NCI-H1694 (cell line): ENCODE measurements at places on chromosomes 7 and 10.

DNA sequence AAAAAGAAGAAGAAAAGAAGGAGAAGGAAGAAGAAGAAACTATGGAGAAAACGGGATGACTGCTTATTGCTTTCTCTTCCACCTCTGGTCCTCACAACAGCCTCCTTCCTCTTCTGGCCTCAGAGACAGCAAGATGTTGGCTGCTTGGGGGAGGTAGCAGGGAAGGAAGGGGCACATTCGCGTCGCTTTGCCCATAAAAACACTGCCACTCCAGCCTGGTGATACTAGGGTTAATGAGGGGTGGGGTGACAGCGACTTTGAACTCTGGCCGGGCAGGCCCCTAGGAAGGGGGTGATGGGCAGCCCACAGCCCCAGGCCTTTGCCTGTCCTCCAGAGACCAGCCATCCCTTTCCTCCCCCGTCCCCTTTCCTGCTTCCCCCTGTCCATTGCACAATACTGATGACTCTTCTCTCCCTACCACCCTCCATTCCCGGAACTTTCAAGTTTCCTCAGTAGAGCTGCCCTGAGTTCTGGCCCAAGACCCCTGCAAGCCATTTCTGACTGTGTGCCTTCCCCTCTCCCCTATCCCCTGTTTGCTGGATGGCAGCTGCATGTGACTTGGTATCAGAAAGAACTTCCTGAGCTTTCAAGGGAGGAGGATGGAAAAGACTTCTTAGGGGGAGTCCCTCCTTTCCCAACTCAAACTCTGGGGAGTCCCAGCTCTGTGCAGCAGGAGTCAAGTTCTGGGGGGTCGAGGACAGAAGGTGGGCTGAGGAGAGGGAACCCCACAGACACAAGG, 2.2 kb upstream of the CUEDC2 start:
- DNase-seq = no peak

GRCh38 chr7:65722361-65722792, 150.5 kb upstream of the VKORC1L1 start:
- DNase-seq = peak; percentile 13

DNA sequence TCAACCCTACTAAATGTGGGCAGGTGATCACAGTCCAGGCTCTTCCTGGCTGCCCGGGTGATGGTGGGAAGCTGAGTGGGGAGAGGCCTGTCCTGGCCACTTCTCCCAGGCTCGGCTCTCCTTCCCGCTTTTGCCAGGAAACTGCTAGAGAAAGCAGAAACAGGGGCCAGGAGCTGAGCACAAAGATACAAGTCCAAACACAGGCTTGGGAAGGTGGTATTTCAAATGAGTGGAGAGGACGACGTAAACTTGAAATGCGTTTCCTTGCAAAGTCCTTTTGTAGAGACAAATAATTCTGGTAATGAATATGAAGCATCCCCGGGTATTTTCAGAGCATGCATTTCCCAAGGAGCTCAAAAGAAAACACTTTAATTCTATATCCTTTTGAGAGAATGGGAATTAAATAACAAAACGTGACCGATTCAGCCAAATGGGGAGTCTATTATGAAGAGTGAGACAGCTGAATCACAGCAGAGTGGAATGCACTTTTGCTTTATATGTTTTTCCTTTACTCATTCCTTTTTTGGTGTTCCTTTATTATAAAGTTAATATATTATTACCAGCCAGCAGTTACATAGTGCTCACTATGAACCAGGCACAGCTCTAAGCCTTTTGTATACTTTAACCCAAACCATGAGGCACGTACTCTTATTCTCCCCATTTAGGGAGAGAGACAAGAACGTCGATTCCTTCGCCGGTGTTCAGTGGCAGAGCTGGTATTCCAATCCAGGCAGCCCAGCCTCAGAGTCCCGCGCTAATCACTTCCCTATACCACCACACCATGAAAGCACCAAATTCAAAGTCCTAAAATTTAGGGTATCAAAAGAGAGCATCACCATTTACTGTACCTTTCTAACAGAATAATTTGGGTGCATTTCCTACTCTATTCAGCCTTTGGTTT, 218.2 kb upstream of the KLF14 start:
- no peak for DNase-seq

GRCh38 chr7:112082306-112082705, 123.9 kb downstream of the DOCK4 start:
- no peak for DNase-seq

- DNase-seq = no peak
Observed at GRCh38 chr7:1536743-1537534, 6.4 kb downstream of the MAFK start.

DNA sequence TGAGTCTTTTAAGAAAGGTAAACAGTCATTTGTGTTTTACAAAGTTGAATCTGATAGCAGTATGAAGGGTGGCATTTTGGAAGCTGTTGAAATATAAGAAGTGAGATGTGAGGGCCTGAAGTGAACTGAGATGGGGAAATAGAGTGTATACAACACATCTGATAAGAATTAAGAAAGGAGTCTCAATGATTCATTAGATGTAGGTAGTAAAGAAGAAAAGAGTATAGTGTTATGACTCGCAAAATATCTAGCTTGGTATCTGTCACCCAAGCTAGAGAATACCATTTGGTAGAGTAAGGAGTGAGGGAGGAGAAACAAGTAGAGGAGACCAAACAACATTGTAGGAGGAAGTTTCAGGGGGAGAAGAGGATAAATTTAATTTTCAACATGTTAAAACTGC, 5.3 kb downstream of the PTPN12 start:
- no peak for DNase-seq

- DNase-seq = no peak
Observed at GRCh38 chr10:15348579-15348978, 22.5 kb downstream of the FAM171A1 start.

DNA sequence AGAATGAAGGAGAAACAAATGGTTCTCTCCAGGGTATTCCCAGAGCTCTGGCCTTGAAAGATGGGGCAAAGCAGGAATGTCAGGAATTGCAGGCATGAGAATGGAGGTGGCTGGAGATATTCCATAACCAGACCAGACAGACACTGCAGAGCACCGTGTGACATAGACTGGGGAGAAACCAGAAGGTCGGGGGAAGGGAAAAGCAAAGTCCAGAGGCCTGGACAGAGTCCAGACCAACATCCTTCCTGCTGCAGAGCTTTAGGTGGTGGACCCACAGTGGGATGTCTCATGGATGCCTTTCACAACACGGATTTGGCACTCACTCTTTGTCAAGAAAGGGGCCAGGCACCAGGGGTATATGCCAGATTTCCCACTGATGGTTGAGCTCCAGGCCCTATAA, 177.2 kb upstream of the INHBA start:
- DNase-seq = no peak

GRCh38 chr7:124246262-124246863, 213.5 kb upstream of the TMEM229A start:
- no peak for DNase-seq

DNA sequence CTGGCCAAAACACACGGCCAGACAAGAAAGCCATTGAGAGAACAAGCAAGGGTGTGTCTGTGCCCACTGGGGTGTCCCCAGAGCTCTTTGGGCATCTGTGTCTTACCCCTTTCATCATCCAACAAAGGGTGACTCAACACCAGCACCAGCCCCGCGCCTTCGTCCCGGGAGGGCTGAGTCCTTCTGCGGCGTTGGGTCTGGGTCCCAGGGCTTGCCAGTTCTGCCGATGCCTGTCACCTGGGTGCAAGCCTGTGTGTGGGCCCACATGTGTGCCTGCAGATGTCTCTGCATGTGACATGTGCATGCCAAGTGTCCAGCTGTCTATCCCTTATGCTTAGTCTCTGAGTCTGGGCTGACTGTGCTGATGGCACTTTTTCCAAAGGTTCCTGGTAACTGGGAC, 24.4 kb upstream of the ELN start:
- DNase-seq = peak; percentile 6

- peak; percentile 13 for DNase-seq
Observed at GRCh38 chr10:70652761-70653657, 19.3 kb upstream of the ADAMTS14 start.

- no peak for DNase-seq
Observed at GRCh38 chr10:70323697-70324338, 40.0 kb upstream of the NPFFR1 start.

DNA sequence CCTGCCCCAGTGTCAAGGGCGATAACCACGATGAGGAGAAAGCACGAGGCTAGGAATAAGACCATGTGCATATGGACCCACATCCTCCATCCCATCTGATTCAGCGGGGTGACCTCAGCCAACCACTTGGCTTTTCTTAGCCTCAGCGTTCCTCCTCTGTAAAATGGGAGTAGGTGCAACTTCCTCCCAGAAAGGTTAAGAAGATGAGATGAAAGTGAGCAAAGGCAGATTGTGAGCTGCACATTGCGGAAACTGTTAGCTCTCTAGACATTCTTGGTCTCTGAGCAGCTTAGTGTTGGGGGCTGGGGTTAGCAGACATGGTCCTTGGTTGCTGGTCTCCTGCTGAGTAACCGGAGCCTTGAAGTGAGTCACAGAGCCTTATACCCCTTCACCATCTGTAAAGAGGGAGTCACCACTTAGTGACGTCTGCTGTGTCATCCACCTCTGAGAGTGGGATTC, 497.3 kb upstream of the GALNT17 start:
- no peak for DNase-seq

GRCh38 chr10:46106410-46107255, 60.6 kb upstream of the MSMB start:
- peak; percentile 44 for DNase-seq

DNA sequence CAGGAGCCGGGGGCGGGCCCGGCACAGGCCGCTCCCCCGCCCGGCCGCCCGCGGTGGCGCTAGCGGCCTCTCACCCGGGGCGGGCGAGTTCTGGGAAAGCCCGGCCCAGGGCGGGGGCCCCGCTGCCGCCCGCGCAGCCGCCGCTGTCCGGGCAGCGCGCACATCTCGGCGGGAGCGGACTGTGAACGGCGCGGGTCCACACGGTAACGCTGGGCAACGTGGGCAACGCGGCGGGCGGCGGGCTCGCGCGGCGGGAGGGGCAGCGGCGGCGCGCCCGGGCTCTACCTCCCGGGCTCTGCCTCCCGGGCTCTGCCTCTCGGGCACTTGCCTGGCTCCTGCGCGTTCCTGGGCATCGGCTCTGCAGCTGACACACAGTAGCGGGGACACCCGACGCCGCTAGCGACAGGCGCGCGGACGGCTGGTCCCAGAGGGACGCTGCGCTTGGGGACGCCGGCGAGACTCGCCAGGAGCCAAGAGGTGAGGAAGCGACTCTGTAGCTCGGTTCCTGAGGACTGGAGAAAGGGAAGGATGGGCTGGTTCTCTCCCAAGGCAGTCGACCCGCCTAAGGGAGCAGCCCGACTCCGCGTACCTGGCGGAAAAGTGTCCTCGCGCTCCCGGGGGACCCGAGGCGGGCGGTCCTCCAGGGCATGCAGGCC, at the start of gene PLCE1:
Gene PLCE1, plus strand, starts transcription at position 150 of the 656 bp plus-strand sequence. CDS start 37,116 bp downstream, outside the sequence.
- DNase-seq = no peak

GRCh38 chr10:110481919-110482318, 15.8 kb upstream of the DUSP5 start:
- DNase-seq = no peak

GRCh38 chr10:86336341-86336740, 30.3 kb downstream of the GRID1 start:
- no peak for DNase-seq

DNA sequence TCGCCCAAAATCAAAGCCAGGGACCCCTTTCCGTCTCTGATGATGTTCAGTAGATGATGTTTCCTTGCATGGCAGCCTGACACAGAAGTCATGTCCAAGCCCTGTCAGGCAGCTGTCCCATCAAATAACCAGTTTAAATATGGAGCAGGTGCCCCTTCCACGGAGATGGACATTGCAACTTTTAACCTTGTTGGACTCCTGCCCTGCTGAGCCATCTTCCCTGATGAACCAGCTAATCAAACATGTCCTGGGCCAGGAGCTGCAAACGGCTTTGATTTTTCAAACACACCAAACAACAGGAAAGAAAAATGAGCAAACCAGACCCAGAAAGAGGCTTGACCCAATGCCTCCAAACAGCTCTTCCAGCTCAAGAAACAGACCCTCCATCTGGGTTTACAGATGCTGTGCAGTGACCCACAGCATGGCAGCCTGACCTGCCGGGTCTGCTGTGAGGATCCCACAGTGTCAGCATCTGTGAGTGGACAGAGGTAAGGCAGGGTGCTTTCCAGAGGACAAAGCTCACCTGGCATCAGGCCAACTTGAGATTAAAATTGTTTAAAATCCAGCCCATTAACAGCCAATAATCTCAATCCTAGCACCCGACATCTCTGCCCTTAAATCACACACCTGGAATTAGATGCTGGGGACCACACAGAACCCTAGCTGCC, 372.6 kb downstream of the GRID1 start:
- DNase-seq = no peak

DNA sequence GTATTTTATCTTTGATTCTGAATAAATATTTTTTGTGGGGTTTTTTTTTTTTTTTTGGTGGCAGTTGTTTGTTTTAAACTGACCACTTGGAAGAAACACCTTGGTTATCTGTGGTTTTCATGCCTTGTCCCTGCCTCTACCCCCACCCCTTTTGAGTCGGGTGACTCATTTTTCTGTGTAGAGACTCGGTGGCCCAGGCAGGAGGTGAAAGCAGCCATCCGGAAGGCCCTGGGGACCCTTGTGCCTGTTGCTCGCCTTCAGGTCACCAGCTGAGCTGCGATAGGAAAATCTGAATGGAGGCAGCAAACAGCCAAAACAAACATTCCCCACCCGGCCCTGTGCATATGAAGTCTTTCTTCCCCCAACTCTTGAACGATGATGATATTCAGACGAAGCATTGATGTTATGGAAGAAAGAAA, 22.8 kb downstream of the CYP17A1 start:
- DNase-seq = no peak

DNA sequence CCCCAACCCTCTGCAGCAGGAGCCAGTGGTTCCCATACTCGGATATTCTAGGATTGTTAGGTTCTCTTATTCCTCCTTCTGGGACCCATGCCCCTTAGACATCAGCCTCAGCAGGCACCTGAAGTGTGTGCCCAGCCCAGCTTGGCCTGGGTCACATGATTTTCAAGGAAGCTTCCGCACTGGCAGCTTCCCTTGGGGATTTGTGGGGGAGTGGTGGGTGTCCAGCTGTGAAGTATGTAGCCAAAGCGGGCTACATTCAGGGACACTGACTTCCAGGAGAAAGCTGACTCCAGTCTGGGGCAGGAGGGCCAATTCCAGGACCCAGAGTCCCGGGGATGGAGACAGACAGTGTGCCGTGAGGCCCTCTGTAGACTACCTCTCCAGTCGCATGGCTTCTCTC, 1.3 kb downstream of the LDB1 start:
- no peak for DNase-seq

DNA sequence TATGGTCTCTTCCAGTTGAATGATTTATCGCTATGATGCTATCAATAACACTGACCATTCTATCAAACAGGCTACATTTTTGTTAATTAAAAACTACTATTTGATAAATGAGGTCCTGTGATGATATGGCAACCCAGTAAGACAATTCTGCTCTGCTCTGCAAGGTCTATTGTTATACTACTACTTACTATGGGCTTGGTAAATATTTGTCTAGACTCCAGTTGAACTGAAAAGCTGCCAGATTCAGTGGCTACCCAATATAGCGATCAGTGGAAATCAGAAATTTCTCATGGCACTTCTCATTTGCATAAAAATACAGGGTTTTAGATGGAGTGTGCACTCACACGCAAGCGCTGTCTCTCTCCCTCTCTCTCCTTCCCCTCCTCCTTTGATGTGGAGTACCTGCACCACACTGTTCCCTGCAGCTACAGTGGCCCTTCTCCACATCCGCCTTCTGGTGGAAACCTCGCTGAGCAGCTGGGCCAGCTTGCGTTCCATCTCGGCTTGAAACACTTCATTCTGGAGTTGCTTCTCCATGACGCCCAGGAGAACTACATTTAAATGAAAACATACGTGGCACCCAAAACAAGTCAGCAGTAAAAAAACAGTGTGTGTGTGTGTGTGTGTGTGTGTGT, 77.9 kb downstream of the KIAA1549 start:
- no peak for DNase-seq

GRCh38 chr10:33195608-33196376, 138.7 kb downstream of the NRP1 start:
- DNase-seq = no peak

- DNase-seq = peak; percentile 14
Observed at GRCh38 chr10:96511044-96511945, 2.4 kb downstream of the TLL2 start.
